ENCODE measurements at places on chromosomes 1 and 21. TPM values are rescaled to one million over a fixed set of nuclear protein-coding genes. Genes with fewer than 3 reads are reported as not detected.

RNASEL gene
- 9.8 TPM for total RNA-seq

KLHDC8A gene
- 0.19 TPM for total RNA-seq

RIPPLY3 gene
- 0.05 TPM for total RNA-seq

FOXD2 gene
- total RNA-seq = 0.05 TPM

C1QA gene
- total RNA-seq = 153 TPM

- DNase-seq = no peak
Measured at GRCh38 chr21:32070126-32070525, 197.3 kb downstream of the HUNK start.

GRCh38 chr1:163583661-163584181 lies 262.0 kb downstream of the NUF2 start:
- DNase-seq = no peak

GRCh38 chr1:61581251-61581650 lies 143.7 kb downstream of the TM2D1 start:
- no peak for DNase-seq

GRCh38 chr21:38887749-38888148 lies 82.0 kb downstream of the ETS2 start:
- DNase-seq = no peak

DNA sequence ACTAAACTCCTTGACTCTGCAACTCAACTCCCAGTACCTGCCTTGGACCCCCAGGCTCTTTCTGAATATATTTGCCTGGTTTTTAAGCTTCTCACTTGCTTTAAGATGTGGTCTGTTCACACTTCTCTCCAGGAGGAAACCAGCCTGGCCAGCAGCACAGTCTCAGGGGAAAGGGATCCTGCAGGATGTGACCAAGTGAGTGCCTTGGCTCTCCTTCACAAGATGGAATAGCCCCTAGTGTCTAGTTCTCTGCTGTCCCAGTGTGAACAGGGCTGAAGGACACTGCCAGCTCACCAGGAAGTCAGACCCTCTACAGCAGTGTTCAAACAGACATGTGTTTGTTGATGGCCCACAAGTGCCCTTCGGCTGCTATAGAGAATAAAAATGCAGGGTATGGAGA lies 32.9 kb downstream of the CD244 start:
- no peak for DNase-seq

Data from thymus (tissue), 14 donors.